ENCODE measurements at places on chromosomes 2 and 18.
A peak's percentile ranks its signal among the peaks of the same experiment; 100 is the strongest.

DNA sequence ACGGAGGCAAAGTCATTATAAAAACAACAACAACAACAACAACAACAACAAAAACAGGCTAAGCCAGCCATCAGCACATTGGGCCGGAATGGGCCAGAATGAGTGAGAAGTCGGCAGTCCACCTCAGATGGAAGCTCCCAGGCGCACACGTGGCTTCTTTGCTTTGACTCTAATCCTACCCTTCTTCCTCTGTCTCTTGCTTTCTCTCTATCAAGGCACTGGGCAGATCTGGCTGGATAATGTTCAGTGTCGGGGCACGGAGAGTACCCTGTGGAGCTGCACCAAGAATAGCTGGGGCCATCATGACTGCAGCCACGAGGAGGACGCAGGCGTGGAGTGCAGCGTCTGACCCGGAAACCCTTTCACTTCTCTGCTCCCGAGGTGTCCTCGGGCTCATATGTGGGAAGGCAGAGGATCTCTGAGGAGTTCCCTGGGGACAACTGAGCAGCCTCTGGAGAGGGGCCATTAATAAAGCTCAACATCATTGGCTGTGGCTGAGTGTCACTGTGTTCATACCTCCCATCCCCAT lies 52.2 kb downstream of the MARCO start:
- DNase-seq: no peak

DNA sequence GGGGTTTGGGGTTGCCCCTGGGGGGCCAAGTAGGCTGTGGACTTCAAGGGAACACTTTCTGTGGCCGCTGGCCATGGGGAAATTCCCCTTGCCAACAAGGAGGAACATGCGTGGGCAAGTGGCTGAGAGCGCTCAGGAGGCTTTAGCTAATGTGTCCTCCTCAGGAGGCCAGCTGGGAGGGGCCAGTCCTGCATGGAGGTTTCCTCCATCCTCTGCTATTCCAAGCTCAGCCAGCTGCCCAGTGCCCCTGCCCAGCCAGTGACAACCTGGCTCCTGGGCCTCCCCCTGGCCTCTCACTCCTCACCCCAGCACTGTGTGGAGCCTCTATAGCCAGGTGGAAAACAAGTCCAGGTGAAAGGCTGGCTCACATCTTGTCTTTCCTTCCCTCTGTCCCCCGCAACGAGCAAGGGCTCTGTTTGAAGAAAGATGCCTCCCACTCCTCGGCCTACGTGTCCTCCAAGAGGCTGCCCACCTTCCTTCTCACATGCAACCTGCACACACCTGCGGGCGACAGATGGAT lies 64.4 kb upstream of the DAPL1 start:
- no peak for DNase-seq

DNA sequence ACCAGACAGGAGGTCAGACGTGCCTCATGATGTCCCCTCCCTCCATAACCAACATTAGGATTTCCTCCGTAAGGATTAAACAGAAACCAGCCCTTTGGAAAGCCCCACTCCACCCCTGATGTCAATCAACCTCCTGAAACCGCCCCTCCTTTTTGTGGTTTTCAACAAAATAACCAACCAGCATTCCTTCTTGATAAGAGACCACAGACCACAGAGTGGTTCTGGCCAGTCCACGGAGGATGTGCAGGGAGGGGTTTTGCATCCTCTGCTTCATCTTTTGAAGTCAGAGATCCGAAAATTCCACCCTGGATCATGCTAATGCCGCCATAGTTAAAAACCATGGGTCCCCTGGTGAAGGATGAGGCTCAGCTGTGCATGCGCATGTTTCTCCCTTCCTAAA lies 180.0 kb upstream of the CCDC150 start:
- no peak for DNase-seq

GRCh38 chr18:36850527-36851201 lies 21.7 kb downstream of the KIAA1328 start:
- DNase-seq: no peak

DNA sequence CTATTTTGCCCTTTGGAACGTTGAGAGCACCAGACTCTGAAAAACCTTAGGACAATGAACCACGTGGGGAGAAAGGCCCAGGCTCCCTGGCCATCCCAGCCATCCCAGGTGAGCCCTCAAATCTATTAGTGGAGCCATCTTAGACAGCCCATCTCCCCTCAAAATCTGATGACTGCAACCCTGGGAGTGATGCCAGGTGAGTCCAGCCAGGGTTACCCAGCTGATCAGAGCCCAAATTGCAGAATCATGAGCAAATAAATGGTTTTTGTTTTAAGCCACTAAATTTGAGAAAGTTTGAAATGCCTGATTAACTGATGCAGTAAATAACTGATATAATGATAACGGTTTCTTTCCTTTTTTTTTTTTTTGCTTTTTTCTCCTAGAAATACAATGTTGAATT lies 242.4 kb downstream of the GCA start:
- no peak for DNase-seq

- no peak for DNase-seq
Measured at GRCh38 chr2:237896507-237896892, 37.1 kb downstream of the RAMP1 start.

DNA sequence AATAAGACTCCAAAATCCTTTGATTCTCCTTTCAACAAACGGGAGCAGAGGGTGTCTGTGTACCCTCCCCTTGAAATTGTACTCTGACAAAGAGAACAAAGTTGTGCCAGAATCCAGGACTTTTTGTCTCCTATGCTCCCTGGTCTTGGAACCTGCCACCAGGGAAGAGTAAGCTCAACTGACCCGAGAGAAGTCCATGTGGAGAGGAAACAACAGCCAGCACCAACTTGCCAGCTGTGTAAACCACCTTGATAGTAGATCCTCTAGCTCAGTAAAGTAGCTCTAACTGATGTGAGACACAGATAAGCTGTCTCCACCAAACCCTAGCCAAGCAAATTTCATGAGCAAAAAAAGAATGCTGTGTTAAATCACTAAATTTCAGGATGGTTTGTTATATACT lies 46.9 kb downstream of the LNPK start:
- DNase-seq: no peak

GRCh38 chr18:77899972-77900754 lies 650.5 kb downstream of the GALR1 start:
- DNase-seq: peak; percentile 8
